ENCODE measurements at places on chromosomes 6 and 20. TPM values are rescaled to one million over a fixed set of nuclear protein-coding genes. Genes with fewer than 3 reads are reported as not detected.

Gene RPL7L1
- 102 TPM for total RNA-seq

Gene LAMP5
- total RNA-seq, result not detected

Gene KCNK5
- not detected for total RNA-seq

Gene GINS1
- total RNA-seq, result 6.5 TPM

Gene RWDD2A
- total RNA-seq, result 4.0 TPM

Gene STAU1
- total RNA-seq, result 85.7 TPM

Gene PTCRA
- total RNA-seq, result not detected

Gene ASIP
- total RNA-seq, result not detected

Gene MYB
- 0.17 TPM for total RNA-seq

Gene HUS1B
- 1.5 TPM for total RNA-seq

Gene JPH2
- total RNA-seq, result 14.2 TPM

Gene EYS
- under 0.01 TPM for total RNA-seq

Gene FNDC11
- total RNA-seq, result under 0.01 TPM

Gene C20orf202
- total RNA-seq, result not detected

Gene CDH4
- total RNA-seq, result 11.7 TPM

Gene TNFRSF21
- 70.3 TPM for total RNA-seq

Gene NR2E1
- not detected for total RNA-seq

Gene MYBL2
- total RNA-seq, result 33.5 TPM

Gene ARHGAP40
- 1.2 TPM for total RNA-seq

Gene ADGRB3
- not detected for total RNA-seq

Gene COX4I2
- not detected for total RNA-seq

Gene PSORS1C2
- not detected for total RNA-seq

Gene BTN1A1
- total RNA-seq, result not detected

Gene KHDRBS2
- not detected for total RNA-seq

Gene COL10A1
- not detected for total RNA-seq

Gene LST1
- not detected for total RNA-seq

Gene DCBLD1
- 84.0 TPM for total RNA-seq

Gene ADGB
- total RNA-seq, result not detected

Gene DNAH8
- 0.02 TPM for total RNA-seq

Gene LYRM2
- 20.5 TPM for total RNA-seq

Gene CMTR1
- total RNA-seq, result 31.8 TPM

Gene SIRPA
- 32.6 TPM for total RNA-seq

Gene FLRT3
- 194 TPM for total RNA-seq
